ENCODE measurements at places on chromosomes 2 and 18.

DNA sequence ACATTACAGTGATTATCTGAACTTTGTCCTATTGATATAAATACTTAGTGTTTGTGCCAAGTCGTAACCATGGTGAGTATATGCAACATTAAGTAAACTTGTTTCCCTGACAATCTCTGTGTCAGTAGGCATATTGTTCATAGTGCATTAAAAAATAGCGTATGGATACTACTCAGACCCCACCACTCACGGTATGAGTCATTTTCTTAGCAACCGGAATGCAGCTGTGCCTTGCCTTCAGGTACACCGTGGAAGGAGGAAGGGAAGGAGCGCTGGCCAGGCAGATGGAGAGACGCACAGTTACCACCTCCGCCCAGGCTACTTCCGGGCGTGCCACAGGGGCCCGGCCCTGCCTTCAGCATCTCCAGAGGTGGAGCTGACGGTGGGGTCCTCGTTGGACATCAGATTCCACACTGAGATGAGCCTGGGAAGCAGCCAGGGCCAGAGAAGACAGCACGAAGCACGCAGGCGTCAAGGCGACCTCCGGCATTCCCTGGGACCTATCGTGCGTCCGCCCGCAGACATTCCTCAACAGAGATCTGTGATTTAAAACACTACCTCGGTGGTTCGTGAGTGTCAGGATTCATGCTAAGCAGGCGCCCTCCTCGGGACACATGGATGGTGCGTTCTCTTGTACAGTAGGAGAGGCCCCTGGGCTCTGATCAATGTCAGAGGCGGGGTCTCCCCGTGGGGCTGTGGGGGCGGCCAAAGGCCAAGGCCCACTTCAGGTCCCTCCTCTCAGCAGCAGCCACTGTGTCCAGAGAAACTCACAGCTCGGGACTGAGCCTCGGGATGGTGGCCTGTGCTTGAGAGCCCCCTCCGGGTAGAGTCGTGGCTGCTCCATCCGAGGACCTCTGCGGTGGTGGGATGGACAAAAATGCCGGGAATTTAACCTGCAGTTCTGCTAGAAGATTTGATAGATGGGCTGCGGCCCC is 82.2 kb upstream of the HDAC4 start:
- no peak for DNase-seq

- DNase-seq, result no peak
Measured at GRCh38 chr18:68480196-68480595, 234.7 kb downstream of the TMX3 start.

GRCh38 chr2:163370169-163370886 is 365.5 kb downstream of the FIGN start:
- no peak for DNase-seq

DNA sequence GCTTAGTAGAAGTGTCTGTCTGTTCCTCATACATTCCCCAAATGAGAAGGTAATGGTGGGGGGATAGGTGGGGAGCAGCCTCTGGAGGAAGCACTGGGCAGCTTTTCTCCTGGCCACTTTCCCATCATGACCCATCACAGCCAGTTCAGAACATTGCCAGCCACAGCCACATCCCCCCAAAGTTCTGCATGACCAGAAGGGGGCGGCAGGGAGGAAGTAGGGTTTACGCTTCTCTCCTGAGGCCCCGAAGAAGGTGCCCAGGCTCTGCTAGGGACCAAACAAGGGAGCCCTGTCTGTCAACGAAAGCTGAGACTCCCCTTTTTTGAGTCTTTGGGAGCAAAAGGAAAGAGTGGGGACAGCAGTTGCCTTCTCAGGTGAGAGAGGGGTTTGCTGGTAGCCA is 7.7 kb downstream of the IGFBP5 start:
- DNase-seq, result peak; percentile 62

- no peak for DNase-seq
Measured at GRCh38 chr2:149622343-149622742, 34.8 kb upstream of the MMADHC start.

GRCh38 chr2:226207671-226208070 is 591.9 kb downstream of the IRS1 start:
- DNase-seq, result no peak

DNA sequence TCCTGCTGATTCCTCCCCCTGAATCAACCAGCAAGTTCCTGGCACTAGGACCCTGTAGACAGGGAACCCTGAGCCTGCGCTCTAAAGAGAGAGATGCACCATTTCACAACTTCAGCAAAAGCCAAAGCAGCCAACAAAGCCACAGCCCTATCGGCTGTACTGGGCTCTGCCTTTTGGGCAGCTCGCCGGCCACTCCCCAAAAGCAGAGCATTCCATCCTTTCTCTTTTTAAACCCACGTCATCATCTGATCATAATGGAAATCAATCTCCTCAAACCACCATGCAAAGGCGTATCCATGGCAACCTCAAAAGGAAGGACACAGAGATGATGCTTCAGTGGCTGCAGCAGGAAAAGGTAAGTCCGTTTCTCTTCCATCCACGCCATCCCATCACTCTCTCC is 5.3 kb upstream of the DCTN1 start:
- no peak for DNase-seq

- no peak for DNase-seq
Measured at GRCh38 chr2:237315170-237315828, 98.7 kb downstream of the COL6A3 start.

- DNase-seq, result peak; percentile 72
Measured at GRCh38 chr18:63131106-63131958, 188.2 kb downstream of the BCL2 start.

Data from NAMALWA (cell line).